ENCODE measurements at places on chromosomes 3 and 15.

DNA sequence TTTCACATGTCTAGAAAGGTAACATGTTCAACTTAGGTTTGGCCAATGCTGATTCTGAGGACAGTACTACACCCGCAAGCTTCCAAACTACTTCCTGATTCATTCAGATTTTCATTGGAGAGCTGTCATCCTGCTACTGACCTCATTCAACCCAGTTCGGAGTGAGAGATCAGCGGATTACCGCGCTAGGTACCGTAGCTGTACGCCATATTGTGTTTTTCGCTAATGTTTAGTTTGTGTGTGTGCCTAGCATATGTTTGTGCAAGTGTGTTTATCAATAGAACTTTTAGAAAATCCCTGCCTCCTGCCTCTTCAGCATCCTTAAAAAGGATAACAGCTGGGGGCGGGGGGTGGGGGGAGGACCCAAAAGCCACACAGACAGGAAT lies 1.1 kb downstream of the ZBTB20 start:
- DNase-seq, result no peak

DNA sequence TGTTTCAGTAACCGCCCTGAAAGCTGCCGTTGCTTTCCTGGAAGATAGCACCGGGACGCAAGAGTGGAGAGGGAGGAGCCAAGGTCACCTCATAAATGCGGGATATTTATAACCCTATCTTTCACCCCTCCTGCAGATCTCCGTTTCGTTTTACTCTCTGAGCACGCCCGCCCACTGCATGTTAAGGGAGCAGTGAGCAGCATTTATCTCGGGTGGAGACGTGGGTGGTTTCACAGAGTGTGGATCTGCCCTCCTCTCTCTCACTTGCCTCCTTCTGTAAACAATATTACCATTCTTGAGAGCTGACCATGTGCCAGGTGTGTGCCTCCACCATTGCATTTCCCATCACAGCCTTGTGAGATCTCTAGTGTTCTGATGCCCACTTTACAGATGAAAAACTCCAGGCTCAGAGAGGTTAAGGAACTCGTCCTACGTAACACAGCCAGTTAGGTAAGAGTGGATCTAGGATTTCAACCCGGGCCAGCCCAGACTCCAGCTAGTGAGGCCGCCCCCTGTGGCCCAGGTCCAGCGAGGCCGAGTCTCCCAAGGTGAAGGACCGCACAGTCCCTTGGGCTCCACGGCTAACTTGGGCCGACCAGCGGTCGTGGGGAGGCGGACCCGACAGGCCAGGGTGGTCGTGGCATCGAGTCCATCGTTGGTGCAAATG lies 16.9 kb upstream of the SEMA4B start:
- DNase-seq, result peak; percentile 92

GRCh38 chr3:62011666-62012065 lies 361.7 kb downstream of the FEZF2 start:
- no peak for DNase-seq

- no peak for DNase-seq
Observed at GRCh38 chr3:40299721-40300335, 9.7 kb upstream of the EIF1B start.

DNA sequence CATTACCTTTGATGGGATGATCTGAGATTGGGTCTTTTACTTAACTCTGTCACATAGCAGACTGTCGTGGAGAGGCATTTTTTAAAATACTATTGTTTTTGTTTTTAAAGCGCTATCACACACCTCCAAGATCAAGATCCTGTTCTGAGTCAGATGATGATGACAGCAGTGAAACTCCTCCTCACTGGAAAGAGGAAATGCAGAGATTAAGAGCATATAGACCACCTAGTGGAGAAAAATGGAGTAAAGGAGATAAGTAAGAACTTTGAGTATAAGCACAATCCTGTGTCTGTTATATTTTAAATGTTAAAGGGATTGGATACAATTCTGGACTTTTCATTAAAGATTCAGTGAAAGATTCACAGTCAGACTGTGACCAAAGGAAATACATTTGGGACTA lies 18.4 kb upstream of the ZBTB47 start:
- no peak for DNase-seq

GRCh38 chr3:54138937-54139547 lies 16.7 kb downstream of the CACNA2D3 start:
- DNase-seq, result peak; percentile 76

DNA sequence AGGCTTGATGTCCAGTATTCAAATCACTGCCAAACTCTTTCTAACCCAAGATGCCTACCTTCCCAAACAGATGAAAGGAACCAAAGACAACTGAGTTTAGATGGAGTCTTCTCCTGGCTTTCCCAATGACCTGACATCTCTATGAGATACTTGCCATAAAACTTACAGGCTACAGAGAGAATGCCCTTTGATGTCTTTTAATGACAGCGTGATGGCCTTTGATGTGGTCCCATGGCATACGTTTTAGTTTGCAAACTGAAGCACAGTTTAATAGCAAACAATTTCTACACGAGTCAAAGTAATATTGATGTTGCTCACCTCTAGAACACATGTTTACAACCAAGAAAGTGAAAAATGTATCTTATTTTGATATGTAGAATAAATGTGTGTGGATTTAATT lies 73.2 kb downstream of the ZIC4 start:
- DNase-seq, result no peak

GRCh38 chr3:187740421-187741399 lies 4.6 kb downstream of the BCL6 start:
- peak; percentile 67 for DNase-seq

- DNase-seq, result no peak
Observed at GRCh38 chr3:120049072-120049471, 45.2 kb downstream of the GSK3B start.

- DNase-seq, result peak; percentile 82
Observed at GRCh38 chr3:11204697-11205348, 50.5 kb downstream of the HRH1 start.

DNA sequence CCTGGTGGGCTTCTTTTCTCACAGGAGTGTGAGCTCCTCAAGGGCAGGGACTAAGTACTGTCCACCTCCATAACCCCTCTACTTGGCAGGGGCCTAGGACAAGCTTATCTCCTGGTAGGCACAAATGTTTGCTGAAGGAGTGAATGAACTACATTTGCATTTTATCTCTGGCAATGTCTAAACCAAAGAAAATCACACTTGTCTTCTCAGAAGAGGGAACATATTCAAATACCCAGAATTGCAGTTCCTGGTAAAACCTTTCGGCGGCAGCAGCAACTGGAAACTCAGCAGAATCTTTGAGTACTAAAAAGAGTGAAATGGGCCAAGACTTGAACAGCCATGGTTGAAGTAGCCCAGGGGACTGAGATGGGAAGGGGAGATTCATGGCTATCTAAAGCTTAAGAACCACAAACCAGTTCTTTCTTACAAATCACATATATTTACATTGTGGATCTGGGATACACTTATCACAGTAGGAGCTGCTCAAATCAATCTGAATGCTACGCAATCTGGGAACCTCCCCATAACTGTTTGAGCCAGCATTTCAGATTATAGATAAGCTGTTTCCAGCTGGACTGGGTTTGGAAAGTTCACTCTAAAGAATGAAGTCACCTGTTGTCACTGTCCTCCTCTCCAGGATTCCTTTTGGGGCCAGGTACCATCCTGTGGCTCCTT lies 18.7 kb upstream of the PTPN9 start:
- DNase-seq, result no peak

DNA sequence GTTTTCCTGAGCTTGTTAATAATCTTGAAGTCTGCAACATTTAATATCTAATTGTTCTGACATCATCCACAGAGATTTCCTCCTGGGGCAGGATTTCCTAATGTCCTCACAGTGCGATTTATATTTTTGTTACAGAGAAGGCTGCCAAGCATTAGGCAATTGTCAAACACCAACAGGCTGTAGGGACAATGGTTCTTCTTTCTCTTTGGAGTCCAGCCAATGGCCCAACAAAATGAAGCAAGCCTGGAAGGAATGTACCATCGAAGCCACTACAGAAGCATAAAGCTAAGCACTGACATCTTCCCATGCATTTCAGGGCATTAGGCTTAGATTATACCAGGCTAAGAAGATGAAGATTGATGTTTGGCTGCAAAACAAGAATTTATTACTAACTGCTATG lies 173.0 kb upstream of the FRMD4B start:
- no peak for DNase-seq

GRCh38 chr3:101068876-101069606 lies 75.8 kb upstream of the ABI3BP start:
- no peak for DNase-seq

GRCh38 chr3:39104961-39105686 lies 2.3 kb downstream of the GORASP1 start:
- DNase-seq, result no peak

- DNase-seq, result no peak
Observed at GRCh38 chr3:106365061-106365691, 496.4 kb upstream of the CBLB start.

DNA sequence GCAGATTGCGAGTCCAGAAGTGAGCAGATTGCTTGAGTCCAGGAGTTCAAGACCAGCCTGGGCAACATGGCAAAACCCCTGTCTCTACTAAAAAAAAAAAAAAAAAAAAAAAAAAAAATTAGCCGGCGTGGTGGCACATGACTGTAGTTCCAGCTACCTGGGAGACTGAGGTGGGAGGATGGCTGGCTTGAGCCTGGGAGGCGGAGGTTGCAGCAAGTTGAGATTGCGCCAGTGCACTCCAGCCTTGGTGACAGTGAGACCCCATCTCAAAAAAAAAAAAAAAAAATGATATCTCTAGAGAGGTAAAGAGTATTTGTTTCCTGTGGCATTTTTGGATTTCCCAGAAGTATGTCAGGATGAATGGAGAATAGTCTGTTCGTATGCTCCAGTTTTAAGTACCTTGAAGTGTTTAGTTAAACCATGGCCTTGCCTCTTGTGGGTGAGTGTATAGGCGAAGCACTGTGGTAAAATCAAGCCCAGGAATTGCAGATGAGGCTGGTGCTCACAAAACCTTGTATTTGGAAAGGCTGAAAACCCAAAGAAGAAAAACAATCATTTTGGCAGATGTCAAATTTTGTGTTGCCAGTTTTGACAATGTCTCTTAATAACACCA lies 5.9 kb downstream of the CACNA1D start:
- no peak for DNase-seq
